ENCODE measurements at places on chromosomes 6 and 20.
A peak's percentile ranks its signal among the peaks of the same experiment; 100 is the strongest.

- DNase-seq: peak; percentile 39
These were observed 4.8 kb upstream of the ATXN1 start for GRCh38 chr6:16766043-16766536.

DNA sequence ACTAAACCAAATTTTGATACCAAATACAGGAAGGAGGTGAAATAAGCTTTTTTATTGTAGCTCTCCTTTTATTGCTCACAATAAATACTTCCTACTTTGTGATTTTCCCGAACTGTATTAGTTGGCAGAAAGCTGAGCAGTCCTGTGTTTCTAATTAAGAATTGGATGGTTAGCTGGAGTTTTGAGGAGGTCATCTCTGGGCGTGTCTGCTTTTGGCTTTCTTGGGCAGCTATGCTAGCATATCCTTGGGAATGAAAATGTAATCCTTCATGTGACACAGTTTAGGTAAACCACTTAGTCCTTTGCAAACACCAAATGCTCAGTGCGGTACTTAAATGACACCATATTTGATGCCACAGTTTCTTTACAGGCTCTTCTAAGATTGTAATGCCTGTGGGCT lies 67.5 kb downstream of the MTHFD1L start:
- no peak for DNase-seq

- DNase-seq: no peak
These were observed 32.7 kb upstream of the RNF8 start for GRCh38 chr6:37321101-37321500.

- no peak for DNase-seq
These were observed 158.1 kb downstream of the DTNBP1 start for GRCh38 chr6:15504581-15505350.

DNA sequence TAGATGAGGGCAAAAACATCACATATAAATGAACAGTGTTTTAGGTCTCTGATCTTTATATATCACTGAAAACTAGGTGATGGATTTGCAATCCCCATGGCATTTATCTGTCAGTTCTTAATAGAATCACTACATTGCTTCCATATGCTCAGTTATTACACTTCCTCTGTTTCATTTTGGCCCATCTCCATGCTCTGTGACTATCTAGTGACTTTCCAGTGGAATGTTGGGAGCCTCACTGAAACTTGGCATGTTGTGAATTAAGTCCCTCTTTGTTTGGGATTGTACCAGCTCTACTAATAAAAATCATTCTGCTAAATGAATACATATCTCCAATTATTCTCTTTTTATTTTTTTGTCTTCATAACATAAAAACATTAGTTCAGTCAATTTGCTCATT lies 226.1 kb upstream of the CEP162 start:
- no peak for DNase-seq

DNA sequence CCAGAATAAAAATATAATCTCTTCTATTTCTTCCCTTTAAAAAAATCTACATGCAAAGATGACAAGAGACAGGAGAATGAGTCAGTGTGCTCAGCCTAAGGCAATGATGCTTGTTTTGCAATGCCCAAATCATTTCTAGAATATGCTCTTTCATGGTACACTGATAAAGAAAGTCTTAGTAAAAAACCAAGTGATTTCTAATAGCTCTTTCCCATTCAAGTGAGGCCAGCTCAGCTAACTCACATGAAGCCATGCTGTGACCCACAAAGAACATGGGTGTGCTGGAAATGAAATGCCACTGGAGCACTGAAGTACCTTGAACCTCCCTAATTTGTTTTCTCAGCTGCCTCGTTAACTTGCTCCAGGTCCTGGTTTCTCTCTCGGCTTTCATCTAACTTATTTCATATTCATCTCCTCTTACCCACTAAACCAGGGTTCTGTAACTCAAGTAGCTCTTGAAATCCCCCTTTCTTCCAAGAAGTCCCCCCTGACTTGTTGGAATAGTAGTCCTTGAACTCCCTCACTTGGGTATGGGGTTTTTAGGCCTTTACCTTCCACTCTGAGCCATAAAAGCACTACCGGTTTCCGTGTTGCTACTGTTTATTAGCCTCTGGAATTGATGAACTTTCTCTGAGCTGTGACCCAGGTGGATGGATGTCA lies 92.7 kb downstream of the IRF4 start:
- DNase-seq: no peak

GRCh38 chr6:18473755-18474154 lies 86.6 kb downstream of the RNF144B start:
- no peak for DNase-seq

DNA sequence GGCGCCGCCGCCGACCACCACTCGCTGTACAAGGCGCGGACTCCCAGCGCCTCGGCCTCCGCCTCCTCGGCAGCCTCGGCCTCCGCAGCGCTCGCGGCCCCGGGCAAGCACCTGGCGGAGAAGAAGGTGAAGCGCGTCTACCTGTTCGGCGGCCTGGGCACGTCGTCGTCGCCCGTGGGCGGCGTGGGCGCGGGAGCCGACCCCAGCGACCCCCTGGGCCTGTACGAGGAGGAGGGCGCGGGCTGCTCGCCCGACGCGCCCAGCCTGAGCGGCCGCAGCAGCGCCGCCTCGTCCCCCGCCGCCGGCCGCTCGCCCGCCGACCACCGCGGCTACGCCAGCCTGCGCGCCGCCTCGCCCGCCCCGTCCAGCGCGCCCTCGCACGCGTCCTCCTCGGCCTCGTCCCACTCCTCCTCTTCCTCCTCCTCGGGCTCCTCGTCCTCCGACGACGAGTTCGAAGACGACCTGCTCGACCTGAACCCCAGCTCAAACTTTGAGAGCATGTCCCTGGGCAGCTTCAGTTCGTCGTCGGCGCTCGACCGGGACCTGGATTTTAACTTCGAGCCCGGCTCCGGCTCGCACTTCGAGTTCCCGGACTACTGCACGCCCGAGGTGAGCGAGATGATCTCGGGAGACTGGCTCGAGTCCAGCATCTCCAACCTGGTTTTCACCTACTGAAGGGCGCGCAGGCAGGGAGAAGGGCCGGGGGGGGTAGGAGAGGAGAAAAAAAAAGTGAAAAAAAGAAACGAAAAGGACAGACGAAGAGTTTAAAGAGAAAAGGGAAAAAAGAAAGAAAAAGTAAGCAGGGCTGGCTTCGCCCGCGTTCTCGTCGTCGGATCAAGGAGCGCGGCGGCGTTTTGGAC lies 2.0 kb downstream of the SOX4 start:
- no peak for DNase-seq

DNA sequence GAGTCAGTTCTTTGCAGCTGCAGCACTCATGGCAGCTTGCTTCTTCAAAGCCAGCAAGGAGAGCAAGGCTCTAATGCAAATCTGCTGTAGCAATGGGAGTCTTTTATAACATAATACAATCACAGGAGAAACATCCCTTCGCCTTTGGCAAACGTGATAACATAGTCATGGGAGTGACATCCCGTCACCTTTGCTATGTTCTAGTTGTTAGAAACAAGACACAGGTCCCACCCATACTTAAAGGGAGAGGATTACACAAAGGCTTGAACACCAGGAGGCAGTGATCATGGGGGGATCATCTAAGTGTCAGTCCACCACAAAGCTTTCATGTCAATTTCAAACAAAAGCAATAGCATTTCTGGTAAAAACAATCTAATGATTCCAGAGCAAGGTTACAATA lies 40.1 kb upstream of the PHACTR2 start:
- DNase-seq: no peak

- DNase-seq: no peak
These were observed 28.1 kb downstream of the SLC52A3 start for GRCh38 chr20:740162-740561.

- no peak for DNase-seq
These were observed 380.6 kb upstream of the JAG1 start for GRCh38 chr20:11054266-11054993.

GRCh38 chr6:13473768-13474165 lies 13.6 kb downstream of the GFOD1 start:
- DNase-seq: no peak

DNA sequence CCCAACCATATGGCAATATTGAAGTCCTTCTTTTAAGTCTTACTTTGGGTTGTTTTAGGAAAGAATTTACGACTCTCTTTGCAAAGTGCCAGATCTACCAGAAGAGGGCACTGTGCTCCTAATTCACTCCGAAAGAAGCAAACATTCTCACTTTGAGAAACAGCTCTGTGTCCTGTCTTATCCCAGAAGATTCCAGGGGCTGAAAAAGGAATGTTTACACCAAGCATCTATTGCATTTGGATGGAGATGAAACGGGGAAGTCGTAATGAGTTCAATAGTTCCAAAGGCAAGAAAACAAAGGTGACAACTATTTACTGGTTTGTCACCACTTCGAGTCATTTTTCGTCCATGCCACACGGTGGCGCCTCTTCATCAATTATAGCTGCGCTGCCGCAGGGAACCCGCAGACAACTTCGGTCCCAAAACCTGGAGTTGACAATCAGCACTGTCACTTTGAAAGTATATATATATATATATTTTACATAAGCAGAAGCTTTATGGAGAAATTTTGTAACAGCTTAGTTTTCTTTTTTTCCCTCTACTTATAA lies 121.6 kb downstream of the MOXD1 start:
- peak; percentile 55 for DNase-seq

DNA sequence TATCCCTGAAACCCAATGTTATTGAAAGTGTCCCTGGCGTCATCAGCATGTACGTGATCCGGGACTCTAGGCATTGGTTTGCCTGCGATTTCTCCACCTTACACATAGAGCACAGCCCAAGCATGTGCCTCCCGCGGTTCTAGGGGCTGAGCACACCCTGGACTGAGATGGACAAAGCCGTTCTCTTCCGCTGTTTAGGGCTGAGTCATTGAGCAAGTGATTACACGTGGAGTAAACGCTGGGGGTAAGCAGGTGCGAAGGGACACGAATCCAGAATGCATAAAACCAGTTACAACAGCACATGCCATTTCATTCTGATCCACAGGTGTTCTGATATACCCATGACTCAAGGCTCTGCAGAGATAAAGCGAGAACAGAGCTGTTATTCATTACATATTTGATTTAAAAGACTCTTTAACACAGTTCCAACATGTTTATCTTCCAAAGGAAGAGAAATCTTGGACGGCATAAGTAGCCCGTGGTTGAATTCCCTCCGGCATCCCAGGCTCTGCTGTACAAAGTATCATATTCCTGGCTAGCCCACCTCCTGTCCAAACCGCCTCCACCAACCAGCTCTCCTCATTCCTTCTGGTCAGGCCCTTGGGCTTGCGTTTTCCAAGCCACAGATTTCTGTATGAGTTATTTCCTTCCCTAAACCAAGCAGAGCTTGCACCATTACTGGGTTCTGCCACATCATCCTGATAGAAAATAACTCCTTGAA lies 36.1 kb upstream of the THBS2 start:
- no peak for DNase-seq

GRCh38 chr20:43477193-43477592 lies 19.5 kb downstream of the SRSF6 start:
- no peak for DNase-seq

DNA sequence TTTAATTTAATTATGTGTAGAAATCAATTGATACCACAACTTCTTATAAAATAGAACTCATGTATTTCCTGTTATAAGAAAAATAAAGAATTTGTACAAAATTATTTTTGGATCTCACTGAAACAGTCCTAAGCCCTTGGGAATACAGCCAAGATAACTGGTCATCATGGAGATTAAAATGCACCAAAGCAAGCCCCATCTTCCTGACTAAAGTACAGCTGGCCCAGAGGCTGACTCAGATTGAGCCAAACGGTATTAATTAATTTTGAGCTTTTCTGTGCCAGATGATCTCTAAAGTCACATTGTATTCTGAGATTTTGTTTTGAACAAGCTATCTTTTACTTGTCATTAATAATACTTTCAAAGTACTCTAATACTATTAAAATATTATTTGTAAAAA lies 978.5 kb downstream of the TBC1D32 start:
- DNase-seq: no peak

DNA sequence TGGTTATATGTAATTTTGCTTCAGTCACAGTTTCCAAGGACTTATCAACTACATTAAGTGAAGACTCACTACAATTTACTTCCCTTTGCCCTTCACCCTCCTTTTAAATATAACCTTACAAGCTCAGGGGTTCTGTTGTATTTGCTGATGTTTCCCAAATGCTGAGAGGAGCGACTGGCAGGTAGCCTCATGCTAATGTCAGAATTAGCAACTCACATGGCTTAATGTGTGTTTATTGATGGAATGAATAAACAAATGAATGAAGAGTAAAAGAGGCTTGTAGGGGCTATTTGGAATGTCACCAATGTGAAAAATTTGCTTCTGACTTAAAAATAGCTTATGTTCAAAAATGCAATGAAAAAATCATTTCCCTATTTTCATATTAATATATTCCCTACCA lies 41.4 kb upstream of the MAP7 start:
- no peak for DNase-seq

DNA sequence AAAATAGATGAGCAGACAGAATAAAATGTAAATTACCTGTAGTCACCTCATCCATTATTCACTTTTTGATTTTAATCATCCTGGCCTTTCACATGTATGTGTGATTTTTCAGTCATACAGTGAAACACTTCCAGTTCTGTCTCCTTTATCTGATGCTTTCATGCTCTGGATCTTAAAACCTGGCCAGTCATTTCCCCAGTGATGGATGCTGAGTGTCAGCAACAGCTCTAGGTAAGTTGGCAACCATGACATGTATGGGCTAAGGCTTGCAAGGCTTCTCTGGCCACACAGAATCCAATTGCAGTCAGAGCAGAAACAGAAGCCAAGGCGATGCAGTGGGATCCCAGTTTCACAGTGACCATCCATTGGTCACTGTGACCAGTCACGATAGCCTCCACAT lies 35.8 kb downstream of the FBXO9 start:
- DNase-seq: no peak

DNA sequence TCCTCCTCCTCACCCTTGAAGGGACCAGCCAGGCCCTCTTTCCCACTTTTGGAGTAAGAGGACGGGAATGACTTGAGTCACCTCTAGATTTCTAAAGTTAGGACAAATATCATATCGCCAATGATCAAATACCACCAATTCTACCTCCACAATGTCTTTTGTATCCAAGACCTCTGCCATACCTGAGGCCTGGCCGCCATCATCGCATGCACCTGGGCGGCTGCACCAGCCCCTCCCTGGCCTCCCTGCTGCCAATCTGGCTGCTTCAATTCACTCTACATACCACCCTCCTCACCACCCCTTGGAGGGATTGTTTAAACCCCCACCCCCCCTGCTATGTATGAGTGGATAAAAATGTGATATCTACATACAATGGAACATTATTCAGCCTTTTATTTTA lies 75.0 kb upstream of the RALY start:
- no peak for DNase-seq

DNA sequence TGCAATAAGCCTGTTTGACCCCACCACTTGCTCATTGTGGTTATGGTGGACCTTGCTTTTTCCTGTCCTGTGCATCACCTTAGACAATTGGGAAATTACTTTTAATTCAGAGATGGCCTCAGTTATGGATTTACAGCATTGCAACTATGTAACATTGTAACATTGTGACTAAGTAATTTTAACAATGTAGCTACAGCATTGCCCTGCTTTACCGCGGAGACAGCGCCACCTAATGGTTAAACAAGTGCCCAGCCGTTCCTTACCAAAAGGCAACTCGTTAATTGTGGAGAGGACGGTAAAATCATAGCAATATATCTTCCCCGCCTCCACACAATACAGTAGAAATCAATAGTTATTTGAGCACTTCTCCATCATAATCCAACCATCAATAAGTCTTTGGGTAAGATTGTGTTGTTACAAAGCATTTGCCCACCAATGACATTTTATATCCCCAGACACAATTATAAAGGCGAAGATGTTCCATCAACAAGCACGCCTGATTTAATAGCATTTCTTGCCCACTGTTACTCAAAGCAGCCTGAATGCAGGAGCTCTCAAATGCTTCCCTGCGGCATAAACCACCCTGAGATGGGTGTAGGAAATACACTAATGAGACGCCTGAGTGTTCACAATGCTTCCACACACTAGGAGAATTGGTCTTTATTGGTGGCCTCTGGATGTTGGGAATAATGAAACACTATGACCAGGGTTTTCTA lies 93.7 kb downstream of the PROKR2 start:
- DNase-seq: peak; percentile 38
